ENCODE measurements at places on chromosomes 1 and 21.
A peak's percentile ranks its signal among the peaks of the same experiment; 100 is the strongest.

DNA sequence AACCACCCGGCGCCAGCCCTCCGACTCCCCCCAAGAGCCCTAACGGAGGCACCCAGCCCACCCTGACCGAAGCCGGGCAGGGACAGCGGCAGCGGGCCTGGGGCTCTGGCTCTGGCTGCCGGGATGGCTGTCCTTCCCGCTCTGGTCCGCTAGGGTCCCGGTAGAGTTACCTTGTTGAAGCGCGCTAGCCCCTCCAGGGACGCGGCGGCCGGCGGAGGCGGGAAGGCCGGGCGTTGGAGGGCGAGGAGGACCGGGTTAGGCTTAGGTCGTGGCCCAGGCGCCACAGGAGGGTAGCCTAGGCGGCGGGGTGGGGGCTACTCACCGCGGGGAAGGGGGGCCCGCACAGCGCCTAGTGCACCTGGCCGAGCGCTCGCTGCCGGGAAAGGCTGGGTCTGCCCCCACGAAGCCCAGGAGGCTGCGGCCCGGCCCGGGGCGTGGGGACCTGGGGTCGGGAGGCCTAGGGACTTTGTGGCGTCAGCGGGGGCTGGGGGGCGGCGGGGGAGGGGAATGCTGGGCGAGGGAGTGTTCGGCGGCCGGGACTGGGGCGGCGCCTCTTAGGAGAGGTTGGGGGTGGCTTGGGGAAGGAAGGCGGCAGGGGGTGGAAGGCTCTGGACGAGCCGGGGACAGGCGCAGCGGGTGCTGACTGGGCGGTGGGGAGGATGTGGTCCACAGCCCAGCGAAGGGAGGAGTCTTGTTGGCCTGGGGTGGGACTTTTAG is at the start of gene TRIM17:
Gene TRIM17 (minus strand): TSS at position 645 of the 717 bp plus-strand sequence. CDS start 1,789 bp downstream, outside the sequence.
- DNase-seq, result no peak
- peaks cover 20% of the 10 kb centered on the region for H3K4me1 ChIP-seq
- H3K27ac ChIP-seq, result no peak within 1 kb of the TSS

DNA sequence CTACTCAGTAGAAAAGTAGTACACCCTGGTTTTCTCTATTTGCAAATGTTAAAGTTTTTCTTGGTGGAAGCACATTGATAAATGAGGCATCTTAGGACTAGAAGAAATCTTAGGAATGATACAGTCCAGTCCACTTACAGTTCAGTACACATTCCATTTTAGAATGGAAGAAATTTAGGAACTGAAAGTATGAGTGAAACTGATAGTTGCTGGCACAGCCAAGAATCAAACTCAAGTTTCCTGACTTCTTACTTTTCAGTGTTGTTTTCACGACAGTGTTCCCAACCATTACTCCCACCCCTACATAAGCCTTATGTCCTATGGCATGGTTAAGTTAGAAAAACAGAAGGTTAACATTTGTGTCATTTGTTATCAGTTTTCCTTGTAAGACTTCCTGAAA is 258.5 kb downstream of the BACH1 start:
- H3K4me3 ChIP-seq, result no peak overlapping the region
- no peak for DNase-seq
- no peak overlapping the region for H3K27ac ChIP-seq
- no peaks in the 10 kb centered on the region for H3K27me3 ChIP-seq

DNA sequence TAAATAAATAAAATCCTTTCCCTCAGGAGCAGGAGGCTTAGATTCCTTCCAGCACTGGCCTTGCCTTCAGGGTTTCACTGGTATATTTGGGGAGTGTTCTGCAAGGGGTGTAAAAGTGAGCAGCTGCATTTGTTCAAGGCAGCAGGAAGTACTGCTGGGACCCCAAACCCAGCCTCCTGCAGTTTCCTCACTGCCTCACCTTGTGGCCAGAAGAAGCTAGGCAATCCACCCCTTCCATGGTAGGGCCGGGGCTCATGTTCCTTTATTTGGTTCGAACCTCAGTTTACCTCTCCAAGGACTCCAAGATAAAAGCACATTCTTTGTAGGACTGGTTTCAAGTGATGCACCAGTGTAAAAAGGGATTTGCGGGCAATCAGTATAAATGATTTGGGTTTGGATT is 21.0 kb upstream of the CFAP126 start:
- H3K27me3 ChIP-seq, result no peaks in the 10 kb centered on the region
- peaks cover 2% of the 10 kb centered on the region for H3K36me3 ChIP-seq
- H3K4me1 ChIP-seq, result peaks cover 17% of the 10 kb centered on the region
- peak overlapping the region; percentile 18 for H3K27ac ChIP-seq

DNA sequence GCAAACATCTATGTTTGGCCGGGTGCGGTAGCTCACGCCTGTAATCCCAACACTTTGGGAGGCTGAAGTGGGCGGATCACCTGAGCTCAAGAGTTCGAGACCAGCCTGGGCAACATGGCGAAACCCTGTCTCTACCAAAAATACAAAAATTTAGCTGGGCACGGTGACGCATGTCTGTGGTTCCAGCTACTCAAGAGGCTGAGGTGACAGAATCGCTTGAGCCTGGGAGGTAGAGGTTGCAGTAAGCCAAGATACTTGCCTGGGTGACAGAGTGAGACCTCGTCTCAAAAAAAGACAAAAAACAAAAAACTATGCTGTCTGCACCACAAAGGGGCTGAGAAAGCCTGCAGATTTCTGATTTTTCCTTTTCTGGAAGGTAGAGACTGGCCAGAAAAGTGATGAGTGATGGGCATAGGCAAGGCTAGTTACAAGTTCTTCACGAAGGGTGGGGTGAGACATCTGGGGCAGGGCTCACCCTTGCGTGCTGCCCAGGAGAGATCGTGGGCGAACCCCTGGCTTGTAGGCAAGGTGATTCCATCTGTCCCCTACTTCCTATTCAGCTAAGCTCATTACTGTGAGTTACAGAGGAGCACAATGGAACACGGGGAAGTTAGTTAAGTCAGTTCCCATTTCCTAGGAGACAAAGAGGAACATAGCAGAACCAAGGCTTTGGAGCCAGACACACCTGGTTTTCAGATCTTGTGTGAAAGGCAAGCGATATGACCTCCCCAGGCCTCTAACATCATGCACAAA is 3.2 kb downstream of the SLC2A1 start:
- peak overlapping the region; percentile 96 for H3K27ac ChIP-seq
- H3K4me3 ChIP-seq, result peak overlapping the region; percentile 80
- H3K36me3 ChIP-seq, result peaks cover 47% of the 10 kb centered on the region
- H3K27me3 ChIP-seq, result peaks cover 1% of the 10 kb centered on the region

- peaks cover 11% of the 10 kb centered on the region for H3K4me1 ChIP-seq
- H3K36me3 ChIP-seq, result peaks cover 2% of the 10 kb centered on the region
- DNase-seq, result no peak
- no peaks in the 10 kb centered on the region for H3K27me3 ChIP-seq
Measured at GRCh38 chr1:52556641-52557360, 3.9 kb upstream of the TUT4 start.

DNA sequence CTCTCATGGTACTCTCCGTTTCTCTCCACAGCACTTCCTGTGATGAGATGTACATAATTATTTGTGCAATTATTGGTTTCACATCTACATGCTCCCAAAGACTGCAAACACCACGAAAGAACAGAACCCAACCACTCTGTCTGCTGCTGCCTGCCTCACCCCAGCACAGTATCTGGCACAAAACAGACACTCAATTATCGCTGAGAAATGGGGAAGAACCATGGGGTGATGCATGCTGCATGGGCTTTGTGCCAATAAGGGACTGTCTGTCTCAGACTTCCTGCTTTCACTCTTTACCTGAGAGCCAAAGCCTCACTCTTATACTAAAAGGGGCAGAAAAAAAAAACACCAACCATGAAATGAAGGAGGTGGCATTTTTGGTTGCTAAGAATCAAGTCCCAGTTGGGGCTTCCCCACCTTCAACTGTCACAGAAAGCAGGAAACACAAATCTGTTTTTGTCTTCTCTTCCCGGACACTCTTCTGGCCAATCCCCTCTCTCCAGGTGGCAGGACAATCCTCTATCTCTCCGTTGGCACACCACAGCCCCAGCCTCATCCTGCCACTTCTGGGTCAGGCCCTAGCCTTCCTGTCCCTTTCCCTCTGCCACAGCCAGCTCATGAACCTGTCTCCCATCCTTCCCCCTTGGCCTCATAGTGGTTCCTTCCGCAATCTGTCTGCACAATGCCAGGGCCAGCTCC is 82.0 kb downstream of the TGFBR3 start:
- peak overlapping the region; percentile 13 for H3K4me3 ChIP-seq
- peaks cover 13% of the 10 kb centered on the region for H3K4me1 ChIP-seq
- H3K36me3 ChIP-seq, result no peaks in the 10 kb centered on the region
- no peaks in the 10 kb centered on the region for H3K27me3 ChIP-seq
- peak overlapping the region; percentile 26 for H3K27ac ChIP-seq

DNA sequence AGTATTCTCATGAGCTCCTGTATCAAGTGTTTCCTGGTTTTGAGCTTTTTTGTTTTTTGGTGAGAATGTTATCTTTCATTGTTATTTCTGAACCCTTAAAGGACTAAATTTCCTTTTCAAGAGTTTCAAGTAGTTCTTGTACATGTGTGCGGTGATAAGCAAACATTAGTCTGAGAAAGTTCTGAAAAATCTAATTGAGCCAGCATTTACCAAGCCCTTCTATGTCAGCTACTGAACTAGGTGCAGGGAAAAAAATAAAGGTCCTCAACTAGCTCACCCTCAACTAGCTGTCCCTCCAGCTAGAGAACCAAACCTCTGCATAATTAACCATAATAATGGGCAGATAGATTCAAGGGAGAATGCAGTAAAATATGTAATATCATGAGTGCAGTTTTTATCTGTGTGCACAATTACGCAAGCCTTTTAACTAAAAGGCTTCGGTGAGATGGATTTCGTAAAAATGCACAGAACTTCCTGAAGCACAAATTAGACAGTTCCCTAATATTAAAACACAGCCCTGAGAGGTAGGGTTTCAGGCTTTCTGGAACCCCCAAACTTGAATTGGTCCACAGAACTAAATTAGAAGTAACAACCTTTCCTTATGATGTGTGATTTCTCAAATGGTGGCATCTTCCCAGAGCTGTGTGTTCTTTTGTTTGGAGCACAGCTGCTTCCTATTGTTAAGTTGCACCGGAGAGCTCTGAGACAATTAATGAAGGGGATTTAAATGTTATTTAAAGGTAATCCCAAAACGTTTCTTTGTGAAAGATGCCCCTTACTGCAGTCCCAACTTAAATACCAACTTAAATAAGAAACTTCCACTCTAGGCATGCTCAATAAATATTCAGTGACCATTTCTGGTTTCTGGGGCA is 165.8 kb downstream of the NFIA start:
- H3K36me3 ChIP-seq, result no peaks in the 10 kb centered on the region
- no peaks in the 10 kb centered on the region for H3K27me3 ChIP-seq
- no peaks in the 10 kb centered on the region for H3K4me1 ChIP-seq
- no peak overlapping the region for H3K4me3 ChIP-seq
- H3K27ac ChIP-seq, result no peak overlapping the region
- no peak for DNase-seq

DNA sequence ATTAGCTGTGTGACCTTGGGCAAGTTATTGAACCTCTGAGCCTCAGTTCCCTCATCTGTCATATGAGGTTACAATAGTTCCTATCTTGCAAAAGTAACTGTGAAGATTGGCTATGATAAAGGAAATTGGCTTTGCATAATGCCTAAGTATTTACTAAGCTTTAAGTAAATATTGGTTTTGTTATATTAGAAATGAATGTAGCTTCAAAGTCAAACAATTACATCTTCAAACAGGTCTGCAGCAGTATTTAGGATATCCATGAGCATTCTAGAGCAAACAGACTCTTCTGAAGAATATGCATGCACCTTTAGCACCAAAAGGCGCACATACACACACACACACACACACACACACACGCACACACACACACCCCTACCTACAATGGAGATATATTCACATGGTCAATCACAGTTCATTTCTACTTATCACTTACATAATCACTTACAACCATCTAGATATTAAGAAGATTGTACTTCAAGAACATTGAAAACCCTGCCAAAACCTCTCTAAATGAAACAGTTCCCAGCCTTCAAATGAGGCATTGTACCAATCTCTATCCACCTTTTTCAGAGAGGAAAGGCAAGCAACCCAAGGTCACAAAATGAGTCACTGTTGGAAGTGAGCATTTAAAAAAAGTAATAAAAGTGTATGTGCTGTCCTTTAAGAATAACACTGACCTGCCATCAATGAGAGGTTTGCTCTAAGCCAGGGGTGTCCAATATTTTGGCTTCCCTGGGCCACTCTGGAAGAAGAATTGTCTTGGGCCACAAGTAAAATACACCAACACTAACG is 13.4 kb upstream of the FAM43B start:
- H3K36me3 ChIP-seq, result no peaks in the 10 kb centered on the region
- no peak overlapping the region for H3K27ac ChIP-seq
- no peaks in the 10 kb centered on the region for H3K4me1 ChIP-seq
- peaks cover 39% of the 10 kb centered on the region for H3K27me3 ChIP-seq
